ENCODE measurements at places on chromosomes 3 and 15. TPM values are rescaled to one million over a fixed set of nuclear protein-coding genes. Genes with fewer than 3 reads are reported as not detected.

Gene SLC6A1
- 1.4 TPM for total RNA-seq

DNA sequence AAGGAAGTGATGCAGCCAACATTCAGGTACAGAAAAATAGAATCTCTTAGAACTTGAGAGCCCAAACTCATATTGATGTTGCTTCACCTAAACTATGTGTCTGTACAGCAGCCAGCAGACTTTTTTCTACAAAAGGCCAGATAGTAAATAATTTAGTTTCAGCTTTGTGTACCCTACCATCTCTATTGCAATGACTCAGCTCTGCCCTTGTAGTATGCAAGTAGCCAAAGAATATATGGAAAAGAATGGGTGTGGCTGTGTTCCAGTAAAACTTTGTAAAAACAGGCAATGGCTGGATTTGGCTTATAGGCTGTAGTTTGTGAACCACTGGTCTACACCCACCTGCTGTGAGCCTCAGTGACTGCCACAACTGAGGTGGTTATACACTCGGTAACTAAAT is 392.5 kb upstream of the RARB start:
- no peaks in the 10 kb centered on the region for H3K36me3 ChIP-seq
- peaks cover 14% of the 10 kb centered on the region for H3K4me1 ChIP-seq
- no peaks in the 10 kb centered on the region for H3K27me3 ChIP-seq
- peak overlapping the region; percentile 9 for H3K27ac ChIP-seq
- DNase-seq, result no peak

DNA sequence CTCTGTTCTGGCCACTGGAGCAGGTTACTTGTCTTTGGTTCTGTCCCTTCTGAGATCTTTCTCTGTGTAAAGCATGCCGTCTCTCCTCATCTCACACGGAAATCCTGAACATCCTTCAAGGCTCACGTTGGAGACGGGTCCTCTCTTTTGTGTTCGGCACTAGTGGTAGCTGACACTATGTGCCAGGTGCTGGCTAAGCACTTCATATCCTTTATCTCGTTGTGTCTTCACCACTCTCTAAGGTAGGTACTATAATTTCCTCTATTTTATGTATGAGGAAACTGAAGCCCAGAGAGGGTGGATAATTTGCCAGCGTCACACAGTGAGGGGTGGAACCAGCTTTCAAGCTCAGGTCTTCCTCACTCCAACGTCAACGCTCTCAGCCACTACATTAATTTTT is 1.2 kb downstream of the IFT122 start:
- H3K4me1 ChIP-seq, result peaks cover 4% of the 10 kb centered on the region
- no peaks in the 10 kb centered on the region for H3K27me3 ChIP-seq
- peak overlapping the region; percentile 57 for H3K4me3 ChIP-seq

Gene CSTA
- total RNA-seq, result 3.6 TPM

DNA sequence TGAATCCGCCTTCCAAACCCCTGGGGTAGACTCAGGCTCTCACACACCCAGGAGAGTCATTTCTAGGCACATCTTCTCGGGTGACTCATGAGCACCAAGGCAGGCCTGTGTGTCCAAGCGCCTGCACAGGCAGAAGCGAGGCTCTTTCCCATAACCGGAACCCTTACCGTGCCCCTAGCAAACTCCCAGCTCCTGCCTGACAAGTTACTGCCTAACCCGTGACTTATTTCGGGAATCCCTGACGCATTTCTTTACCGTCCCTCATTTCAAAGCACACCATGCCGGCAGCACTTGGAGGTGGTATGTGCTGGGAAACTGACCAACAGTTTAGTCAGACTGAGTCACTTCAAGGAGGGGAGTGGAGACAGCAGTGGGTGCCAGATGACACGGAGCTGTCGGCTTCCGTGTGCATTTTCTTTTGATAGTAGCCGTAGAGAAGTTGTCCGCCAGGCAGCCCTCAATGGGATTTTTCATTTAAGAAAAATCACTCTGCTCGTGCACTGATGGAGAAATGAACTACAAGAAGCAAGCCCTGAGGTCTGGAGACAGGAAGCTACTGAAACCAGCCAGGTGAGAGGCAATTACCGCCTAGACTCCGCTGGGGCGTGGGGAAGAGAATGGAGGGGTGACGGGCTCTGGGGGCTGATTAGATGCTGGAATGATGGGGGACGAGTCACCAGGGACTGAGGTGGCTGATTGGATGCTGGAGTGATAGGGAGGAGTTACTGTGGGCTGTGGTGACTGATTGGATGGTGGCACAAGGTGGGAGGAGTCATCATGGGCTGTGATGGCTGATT is 17.3 kb upstream of the HRH1 start:
- no peaks in the 10 kb centered on the region for H3K4me1 ChIP-seq
- no peaks in the 10 kb centered on the region for H3K27me3 ChIP-seq
- DNase-seq, result peak; percentile 91

Gene DUOX2
- total RNA-seq, result 2.6 TPM

Gene GOLGA8J
- total RNA-seq, result not detected

DNA sequence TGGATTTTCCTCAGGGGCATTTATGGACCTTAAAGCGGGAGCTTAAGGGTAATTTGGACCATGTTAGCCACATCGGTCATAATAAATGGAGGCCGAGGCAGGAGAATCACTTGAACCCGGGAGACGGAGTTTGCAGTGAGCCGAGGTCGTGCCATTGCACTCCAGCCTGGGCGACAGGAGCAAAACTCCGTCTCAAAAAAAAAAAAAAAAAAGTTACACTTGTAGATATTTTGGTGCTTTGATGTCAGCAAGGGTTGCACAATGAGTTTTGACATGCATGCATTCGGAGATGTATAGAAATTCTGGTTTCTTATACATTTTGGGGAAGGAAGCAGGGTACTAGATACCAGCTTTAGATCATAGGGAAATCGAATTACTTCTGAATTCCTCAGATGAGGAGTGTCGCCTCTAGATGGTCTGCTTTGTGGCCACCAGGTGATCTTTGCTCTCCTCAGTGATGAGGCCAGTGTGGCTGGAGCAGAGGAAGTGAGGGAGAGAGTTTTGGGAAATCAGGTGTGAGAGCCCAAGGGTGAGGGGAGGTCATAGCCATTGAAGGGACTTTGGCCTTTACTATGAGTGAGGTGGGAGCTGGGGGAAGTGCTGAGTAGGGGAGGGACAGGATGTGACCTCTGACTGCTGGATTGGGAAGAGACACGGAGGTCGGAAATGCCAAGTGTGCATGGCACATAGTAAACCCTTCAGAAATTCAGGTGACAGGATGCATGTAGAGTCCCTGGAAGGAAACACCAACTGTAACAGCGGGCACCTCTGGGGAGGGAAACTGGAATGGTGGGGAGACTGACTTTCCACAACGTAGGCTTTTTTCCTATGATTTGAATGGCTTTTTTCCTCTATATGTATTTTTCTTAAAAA is 8.4 kb upstream of the RBSN start:
- H3K4me1 ChIP-seq, result peaks cover 2% of the 10 kb centered on the region
- no peaks in the 10 kb centered on the region for H3K36me3 ChIP-seq
- no peak overlapping the region for H3K27ac ChIP-seq
- H3K4me3 ChIP-seq, result no peak overlapping the region

- no peak for DNase-seq
- H3K27ac ChIP-seq, result no peak overlapping the region
- H3K4me3 ChIP-seq, result no peak overlapping the region
Measured at GRCh38 chr3:113292933-113293332, 81.6 kb downstream of the BOC start.

DNA sequence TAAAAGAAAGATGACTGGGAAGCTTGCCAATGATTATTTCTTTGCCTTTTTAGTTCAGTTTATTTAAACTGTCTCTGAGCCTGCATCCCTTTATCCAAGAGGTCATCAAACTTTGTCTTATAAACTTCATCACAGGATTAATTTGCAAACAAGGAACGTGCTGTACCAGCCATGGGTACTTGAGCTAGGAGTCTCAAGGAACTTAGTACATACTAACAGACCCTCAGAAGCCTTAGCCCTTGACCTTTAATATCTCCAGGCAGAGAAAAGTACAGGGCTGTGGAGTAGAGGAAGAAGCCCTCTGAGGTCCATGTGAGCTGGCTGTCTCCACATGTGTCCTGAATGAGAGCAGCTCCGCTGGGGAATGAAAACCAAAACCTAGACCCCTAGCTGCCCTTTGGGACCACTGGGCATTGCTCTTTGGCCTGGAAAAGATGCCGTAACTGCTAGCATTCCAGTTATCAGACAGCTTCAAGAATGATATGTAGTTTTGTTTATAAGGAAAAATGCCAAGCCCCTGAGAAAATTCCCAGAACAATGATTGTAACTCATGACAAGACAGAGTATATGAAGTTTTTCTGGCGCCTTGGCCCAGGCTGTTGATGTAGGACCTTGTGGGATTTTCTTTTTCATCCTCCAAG is 92.1 kb downstream of the ASB7 start:
- no peak overlapping the region for H3K4me3 ChIP-seq
- peak; percentile 27 for DNase-seq
- H3K4me1 ChIP-seq, result no peaks in the 10 kb centered on the region
- H3K27me3 ChIP-seq, result no peaks in the 10 kb centered on the region
- no peak overlapping the region for H3K27ac ChIP-seq

- H3K36me3 ChIP-seq, result no peaks in the 10 kb centered on the region
- no peaks in the 10 kb centered on the region for H3K4me1 ChIP-seq
- no peak overlapping the region for H3K4me3 ChIP-seq
- no peaks in the 10 kb centered on the region for H3K27me3 ChIP-seq
- no peak overlapping the region for H3K27ac ChIP-seq
Measured at GRCh38 chr3:178246004-178246403, 290.2 kb upstream of the KCNMB2 start.

GRCh38 chr15:75143738-75144334 is 57.8 kb upstream of the C15orf39 start:
- H3K36me3 ChIP-seq, result no peaks in the 10 kb centered on the region
- H3K4me1 ChIP-seq, result no peaks in the 10 kb centered on the region
- no peaks in the 10 kb centered on the region for H3K27me3 ChIP-seq
- no peak overlapping the region for H3K27ac ChIP-seq

Gene GPR176
- total RNA-seq, result 73.6 TPM

GRCh38 chr15:77898811-77899730 is 178.4 kb downstream of the TBC1D2B start:
- H3K27ac ChIP-seq, result no peak overlapping the region
- no peak overlapping the region for H3K4me3 ChIP-seq
- no peaks in the 10 kb centered on the region for H3K4me1 ChIP-seq
- no peaks in the 10 kb centered on the region for H3K27me3 ChIP-seq
- DNase-seq, result no peak

Gene NR1I2
- total RNA-seq, result not detected

- H3K36me3 ChIP-seq, result no peaks in the 10 kb centered on the region
- no peaks in the 10 kb centered on the region for H3K4me1 ChIP-seq
- no peak overlapping the region for H3K4me3 ChIP-seq
- no peaks in the 10 kb centered on the region for H3K27me3 ChIP-seq
Measured at GRCh38 chr3:64588380-64588779, 99.4 kb downstream of the ADAMTS9 start.

DNA sequence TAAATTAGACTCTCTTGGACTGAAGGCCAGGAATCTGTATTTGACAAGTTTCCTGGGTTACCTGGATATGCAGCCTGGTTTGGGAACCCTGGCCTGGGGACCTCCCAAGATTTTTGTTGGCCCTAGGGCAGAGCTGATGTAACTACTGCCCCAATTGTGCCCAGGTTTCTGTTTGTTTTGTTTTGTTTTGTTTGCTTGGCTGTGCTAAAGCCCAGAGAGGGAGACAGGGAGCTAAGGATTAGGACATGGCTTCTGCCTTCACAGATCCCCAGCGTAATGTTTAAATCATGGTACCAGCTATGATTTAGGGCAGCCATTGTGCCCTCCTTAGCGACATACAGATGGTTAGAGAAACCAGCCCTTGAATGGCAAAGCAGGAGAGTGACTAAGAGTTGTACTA is 47.6 kb downstream of the ABHD5 start:
- no peaks in the 10 kb centered on the region for H3K27me3 ChIP-seq
- H3K36me3 ChIP-seq, result no peaks in the 10 kb centered on the region
- no peak overlapping the region for H3K27ac ChIP-seq
- H3K4me3 ChIP-seq, result no peak overlapping the region
- H3K4me1 ChIP-seq, result no peaks in the 10 kb centered on the region

- H3K27me3 ChIP-seq, result no peaks in the 10 kb centered on the region
- H3K4me1 ChIP-seq, result no peaks in the 10 kb centered on the region
- H3K4me3 ChIP-seq, result no peak overlapping the region
- no peak overlapping the region for H3K27ac ChIP-seq
Measured at GRCh38 chr3:172550347-172550943, 27.2 kb upstream of the TNFSF10 start.

DNA sequence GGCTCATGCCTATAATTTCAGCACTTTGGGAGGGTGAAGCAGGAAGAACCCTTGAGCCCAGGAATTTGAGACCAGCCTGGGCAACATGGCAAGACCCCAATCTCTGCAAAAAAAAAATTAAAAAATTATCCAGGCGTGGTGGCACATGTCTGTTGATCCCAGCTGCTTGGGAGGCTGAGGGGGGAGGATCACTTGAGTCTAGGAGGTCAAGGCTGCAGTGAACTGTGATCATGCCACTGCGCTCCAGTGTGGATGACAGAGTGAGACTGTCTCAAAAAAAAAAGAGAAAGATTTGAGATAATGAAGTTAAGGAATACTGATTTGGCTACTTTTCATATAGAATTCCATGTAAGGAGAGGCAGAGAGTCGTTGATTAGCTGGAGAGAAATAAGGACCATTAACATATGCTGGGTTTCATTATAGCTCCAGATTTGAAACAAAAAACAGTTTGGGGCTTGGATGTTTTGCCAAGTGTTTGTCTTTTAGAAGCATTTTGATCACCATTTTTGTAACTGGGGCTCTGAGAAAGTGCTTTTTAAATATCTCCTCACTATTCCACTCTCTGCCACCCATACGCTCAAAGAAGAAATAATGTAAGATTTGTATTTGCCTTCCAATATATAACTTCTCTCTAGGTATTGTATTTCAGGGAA is 214.2 kb downstream of the FEZF2 start:
- no peaks in the 10 kb centered on the region for H3K27me3 ChIP-seq
- no peak for DNase-seq
- peak overlapping the region; percentile 94 for H3K27ac ChIP-seq
- peaks cover 12% of the 10 kb centered on the region for H3K4me1 ChIP-seq

DNA sequence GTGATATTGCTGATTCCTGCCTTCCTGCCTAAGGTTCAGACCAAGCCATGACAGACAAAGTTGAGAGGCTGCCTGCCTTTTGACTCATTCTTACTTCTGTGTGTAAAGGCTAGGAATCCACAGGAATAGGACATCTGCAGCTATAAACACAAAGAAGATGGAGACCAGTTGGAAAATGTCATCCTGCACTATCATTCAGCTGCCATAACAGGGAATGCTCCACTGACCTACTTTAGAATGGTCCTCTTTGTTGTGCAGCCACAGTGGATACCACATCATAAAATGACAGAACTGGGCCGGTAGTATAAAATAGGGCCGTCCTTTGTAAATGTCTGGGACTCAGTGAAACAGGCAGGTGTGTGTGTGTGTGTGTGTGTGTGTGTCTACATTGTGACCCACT is 75.1 kb downstream of the STAC start:
- H3K36me3 ChIP-seq, result no peaks in the 10 kb centered on the region
- H3K27ac ChIP-seq, result peak overlapping the region; percentile 70
- no peak overlapping the region for H3K4me3 ChIP-seq

GRCh38 chr3:13347390-13347950 is 72.7 kb downstream of the NUP210 start:
- DNase-seq, result no peak
- H3K27ac ChIP-seq, result no peak overlapping the region
- H3K4me1 ChIP-seq, result no peaks in the 10 kb centered on the region
- no peak overlapping the region for H3K4me3 ChIP-seq
- no peaks in the 10 kb centered on the region for H3K27me3 ChIP-seq

GRCh38 chr15:76994496-76994895 is 430 bp upstream of the PSTPIP1 start:
- no peaks in the 10 kb centered on the region for H3K27me3 ChIP-seq
- H3K4me3 ChIP-seq, result no peak overlapping the region
- DNase-seq, result peak; percentile 53
- peak overlapping the region; percentile 85 for H3K27ac ChIP-seq

Gene CFAP100
- not detected for total RNA-seq
